Activated CD8-positive, alpha-beta memory T cell treated with anti-CD3 and anti-CD28 coated beads, Interleukin-2, amount 50 U/mL, for 4 hours (primary cell): ENCODE measurements at places on chromosomes 7 and 10.

DNA sequence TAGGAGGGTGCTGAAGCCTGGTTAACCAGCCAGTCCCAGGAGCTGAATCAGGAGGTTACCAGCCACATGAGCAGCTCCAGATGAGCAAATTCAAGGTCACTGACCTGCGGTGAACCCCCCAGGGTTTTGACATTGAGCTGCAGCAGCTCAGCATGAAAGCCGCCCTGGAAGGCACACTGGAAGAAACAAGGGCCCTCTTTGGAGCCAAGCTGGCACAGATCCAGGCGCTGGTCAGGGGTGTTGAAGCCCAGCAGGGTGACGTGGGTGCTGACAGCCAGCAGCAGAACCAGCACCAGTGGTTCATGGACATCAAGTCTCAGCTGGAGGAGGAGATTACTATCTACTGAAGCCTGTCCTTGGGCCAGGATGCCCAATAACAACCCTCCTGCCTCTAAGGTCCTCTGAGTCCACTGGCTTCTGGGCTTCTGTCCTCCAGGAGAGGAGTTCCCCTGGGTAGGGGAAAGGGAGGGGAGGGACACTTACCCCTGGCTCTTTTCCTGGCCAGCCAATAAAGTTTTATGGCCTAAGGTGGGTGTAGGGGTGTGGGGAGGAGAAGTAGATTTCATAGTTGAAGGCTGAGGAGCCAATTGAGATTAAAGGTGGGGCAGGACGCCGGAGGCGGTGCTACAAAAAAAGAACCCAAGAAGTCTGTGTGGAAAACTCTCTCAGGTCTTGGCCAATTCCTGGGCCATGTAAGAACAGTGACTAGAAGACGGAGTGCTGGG, 29.4 kb upstream of the ATOH7 start:
- DNase-seq: no peak

DNA sequence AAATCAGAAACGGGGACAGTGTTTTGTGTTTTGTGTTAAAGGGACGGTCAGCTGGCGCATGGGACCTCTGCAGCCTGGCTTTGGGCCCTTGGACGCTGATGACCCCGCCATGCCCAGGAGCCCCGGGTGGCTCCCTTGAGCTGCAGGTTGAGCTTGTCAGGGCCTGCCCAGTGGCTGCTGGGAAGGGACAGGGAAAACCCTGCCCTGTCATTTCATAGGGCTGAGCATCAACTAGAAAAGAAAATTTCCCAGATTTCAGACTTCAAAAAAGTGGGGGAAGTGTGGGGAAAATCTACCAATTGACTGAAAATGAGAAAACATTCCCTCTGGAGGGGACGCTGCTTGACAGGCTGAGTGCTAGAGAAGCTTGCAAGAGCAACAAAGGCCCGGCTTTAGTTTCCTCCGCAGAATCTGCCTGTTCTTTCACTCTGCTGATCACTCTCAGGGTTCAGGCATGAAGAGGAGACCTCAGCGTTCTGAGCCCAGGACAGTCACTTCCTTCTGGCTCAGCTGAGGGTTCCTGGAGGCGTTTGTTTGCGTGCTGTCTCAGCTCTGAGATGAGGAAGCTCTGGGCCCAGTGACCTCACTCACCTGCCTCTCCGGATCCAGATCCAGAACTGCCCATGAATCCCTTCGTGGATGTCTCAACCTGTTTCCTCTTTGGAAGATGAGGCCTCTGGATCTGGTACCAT, 18.6 kb upstream of the DNAJB6 start:
- DNase-seq: no peak

- DNase-seq: no peak
These were observed 594.8 kb upstream of the SEMA3D start for GRCh38 chr7:85781606-85782005.

DNA sequence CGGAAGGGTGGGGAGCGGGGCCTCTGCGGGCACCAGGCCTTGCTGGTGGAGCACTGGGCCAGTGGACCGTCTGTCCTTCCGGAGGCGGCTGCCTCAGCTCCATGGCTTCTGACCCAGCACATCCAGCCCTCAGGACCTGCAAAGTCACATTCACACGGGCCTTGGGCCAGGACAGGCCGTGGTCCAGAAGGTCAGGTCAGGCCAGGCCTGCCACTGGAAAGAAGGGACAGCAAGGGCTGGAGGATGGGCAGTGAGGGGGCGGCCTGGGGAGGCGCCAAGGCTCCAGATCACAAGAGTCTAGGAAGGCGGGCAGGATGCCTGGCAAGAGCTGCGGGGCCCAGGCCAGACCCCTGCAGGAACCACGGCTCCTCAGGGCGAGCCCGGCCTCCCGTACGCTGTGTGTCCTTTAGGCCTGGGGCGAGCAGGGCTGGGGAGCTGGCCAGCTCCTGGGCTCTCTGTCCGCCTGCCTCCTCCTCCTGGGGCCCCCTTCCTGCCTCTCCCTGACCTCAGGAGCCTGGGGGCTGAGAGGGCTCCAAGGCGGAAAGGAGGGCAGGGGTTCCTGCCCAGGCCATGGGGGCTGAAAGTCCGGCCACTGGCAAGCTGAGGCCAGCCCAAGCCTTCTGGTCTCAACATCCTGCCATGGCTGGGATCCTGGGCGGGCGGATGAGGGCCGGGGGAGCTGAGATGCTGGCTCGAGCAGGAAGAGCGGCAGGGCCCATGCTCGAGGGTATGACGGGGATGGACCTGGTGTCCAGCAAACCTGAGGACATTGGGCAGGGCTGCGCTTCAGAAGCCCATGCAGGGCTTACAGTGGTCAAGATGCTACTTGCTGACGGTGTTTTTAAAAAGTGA, 225.8 kb downstream of the ELFN1 start:
- no peak for DNase-seq

DNA sequence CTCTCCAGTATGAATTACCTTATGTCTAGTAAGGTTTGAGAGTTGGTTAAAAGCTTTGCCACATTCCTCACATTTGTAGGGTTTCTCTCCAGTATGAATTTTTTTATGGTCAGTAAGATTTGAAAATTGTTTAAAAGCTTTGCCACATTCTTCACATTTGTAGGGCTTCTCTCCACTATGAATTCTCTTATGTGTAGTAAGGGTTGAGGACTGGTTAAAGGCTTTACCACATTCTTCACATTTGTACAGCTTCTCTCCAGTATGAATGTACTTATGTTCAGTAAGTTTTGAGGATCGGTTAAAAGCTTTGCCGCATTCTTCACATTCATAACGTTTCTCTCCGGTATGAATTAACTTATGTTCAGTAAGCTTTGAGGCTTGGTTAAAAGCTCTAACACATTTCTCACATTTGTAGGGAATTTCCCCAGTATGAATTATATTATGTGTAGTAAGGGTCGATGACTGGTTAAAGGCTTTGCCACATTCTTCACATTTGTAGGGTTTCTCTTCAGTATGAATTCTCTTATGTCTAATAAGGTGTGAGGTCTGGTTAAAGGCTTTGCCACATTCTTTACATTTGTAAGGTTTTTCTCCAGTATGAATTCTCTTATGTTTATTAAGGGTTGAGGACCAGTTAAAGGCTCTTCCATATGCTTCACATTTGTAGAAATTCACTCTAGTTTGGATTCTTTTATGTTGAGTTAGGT, 12.2 kb downstream of the ZNF117 start:
- no peak for DNase-seq
